ENCODE measurements at places on chromosomes 2 and 18. TPM values are rescaled to one million over a fixed set of nuclear protein-coding genes. Genes with fewer than 3 reads are reported as not detected.

The IL1R1 gene
- 22.6 TPM for total RNA-seq

The SERPINB12 gene
- total RNA-seq: not detected

DNA sequence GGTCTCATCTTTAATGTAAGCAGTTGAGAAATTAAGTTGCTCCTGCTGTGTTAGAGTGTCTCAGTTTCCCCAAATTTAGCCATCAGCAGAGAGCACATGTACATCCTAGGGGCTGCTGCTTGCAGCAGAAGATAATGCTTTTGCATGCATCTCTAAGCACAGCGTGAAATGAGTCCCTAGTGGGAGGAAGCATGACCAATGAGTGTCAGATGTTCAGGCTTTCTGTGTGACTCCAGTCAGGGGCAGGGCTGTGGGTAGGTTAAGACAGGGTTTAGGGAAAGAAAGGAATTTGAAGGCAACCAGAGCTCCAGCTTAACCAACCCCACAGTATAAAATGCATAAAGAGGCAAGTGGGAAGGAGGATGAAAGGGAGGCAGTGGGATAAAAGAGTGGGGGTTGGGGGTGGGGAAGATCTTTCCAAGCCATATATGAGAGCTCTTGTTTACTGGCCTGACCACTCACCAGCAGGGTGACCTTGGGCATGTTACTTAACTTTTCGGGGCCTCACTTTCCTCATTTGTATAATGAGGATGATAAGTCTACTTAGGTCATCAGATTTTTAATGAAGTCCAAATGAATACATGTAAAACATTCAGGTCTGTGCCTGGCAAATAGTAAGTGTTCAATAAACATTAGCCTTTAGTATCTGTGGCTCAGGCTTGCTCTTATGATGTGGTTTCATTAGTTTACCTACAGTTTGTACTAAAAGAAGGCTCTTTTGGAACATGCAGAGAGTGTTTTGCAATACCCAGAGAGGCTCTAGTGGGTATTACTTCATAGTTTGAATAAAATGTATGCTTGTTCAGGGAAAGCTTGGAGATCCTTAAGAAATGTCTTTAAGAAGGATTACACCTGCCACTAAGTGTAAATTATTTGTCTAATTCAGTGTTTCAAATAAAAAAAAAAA lies 42.7 kb upstream of the PELI1 start:
- peaks cover 3% of the 10 kb centered on the region for H3K4me1 ChIP-seq
- no peaks in the 10 kb centered on the region for H3K27me3 ChIP-seq
- no peak overlapping the region for H3K27ac ChIP-seq

The TMEM37 gene
- total RNA-seq: 2.4 TPM

DNA sequence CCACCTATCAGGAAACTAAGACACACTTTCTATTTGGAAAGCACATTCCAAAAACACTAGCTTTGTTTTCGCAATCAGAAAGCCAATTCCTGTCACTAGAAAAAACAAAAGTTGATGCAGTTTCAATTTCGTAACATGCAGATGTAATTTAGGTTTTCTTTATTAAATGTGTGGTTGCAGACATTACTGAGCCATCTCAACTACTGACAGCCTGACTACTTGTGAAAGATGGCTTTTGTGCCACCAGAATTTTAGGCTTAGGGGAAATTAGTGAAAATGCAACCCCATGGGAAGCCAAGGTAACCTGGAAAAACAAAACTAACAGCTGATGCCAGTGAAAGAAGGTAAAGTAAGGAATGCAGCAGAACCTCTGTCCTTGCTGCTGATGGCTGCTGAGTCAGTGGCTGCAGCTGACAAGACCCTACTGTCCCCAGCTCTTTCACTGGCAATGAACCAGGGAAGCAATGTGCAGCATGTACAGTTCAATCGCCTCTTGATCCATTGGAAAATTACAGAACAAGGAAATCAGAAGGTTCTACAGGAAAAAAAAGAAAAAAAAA lies 34.9 kb downstream of the FEZ2 start:
- DNase-seq: no peak
- peak overlapping the region; percentile 76 for H3K27ac ChIP-seq
- peaks cover 23% of the 10 kb centered on the region for H3K36me3 ChIP-seq
- H3K27me3 ChIP-seq: no peaks in the 10 kb centered on the region
- H3K4me3 ChIP-seq: no peak overlapping the region
- peaks cover 28% of the 10 kb centered on the region for H3K4me1 ChIP-seq

All from left ventricle myocardium inferior (tissue), 1 donor.